LHCN-M2 (cell line): ENCODE measurements at places on chromosomes 5 and 9. TPM values are rescaled to one million over a fixed set of nuclear protein-coding genes. Genes with fewer than 3 reads are reported as not detected.

Gene CSNK1A1
- 249 and 268 TPM in 2 replicates for total RNA-seq

Gene CKMT2
- not detected in 2 replicates for total RNA-seq

Gene RNF224
- total RNA-seq, result 0.06 and 0.23 TPM in 2 replicates

Gene SLC25A2
- total RNA-seq, result 0.17 TPM in 1 of 2 replicates, not detected in the other

DNA sequence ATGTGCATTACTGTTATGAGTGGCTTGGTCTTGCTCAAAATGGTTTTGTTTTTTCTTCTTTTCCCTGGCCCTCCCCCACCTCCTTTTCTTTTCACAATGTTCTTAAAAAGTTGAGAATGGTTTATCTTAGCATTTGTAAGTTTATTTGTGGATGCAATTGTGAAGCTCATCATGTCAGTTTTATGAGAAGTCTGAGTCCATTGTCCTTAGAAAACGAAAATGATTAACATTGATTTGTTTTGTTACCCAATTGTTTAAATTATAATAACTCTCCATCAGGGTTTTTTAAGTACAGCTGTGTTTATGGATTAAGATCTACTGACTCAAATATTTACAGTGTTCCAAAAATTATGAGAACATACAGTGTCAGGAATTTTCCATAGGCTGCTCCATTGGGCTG, 511.3 kb upstream of the PAPPA start:
- no peak for DNase-seq

- no peak for DNase-seq
Measured at GRCh38 chr9:122988920-122989621, 44.4 kb upstream of the GPR21 start.
